GM12892 (cell line): ENCODE measurements at places on chromosomes 3 and 15.

- DNase-seq: no peak
Observed at GRCh38 chr3:195064300-195064931, 206.5 kb downstream of the XXYLT1 start.

GRCh38 chr3:35440826-35441225 lies 198.5 kb upstream of the ARPP21 start:
- no peak for DNase-seq

GRCh38 chr3:49747792-49748480 lies 24.2 kb upstream of the GMPPB start:
- DNase-seq: no peak

DNA sequence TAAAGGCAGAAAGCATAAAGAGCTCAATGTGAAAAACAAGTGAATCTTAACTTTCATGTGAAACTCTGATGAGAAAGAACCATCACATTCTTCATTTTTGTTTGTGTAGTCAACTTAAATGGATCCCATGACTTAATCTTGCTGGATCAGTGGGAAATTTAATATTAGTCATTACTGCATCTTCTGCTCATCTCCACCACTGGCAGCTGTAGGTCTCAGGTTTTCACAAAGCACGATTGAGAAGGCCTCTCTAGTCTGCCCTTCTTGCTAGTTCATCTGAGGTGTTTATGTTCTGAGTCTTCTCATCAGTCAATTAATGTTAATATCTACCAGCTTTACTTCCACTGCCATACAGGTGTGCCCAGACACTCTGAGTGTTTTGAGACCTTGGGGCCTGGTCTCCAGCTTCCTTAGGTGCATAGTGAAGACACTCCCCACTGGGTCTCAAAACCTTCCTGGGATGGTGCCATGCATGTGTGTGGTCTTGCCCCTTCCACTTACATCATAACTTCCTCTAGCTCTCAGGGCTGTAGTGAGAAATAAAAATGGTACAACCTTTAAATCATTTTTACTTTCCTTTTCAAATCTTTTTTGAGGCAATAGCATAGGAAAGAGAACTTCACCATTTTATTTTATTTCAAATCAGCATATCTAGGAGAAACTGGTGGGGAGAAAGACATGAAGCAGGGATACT lies 421.6 kb upstream of the CBLB start:
- no peak for DNase-seq

GRCh38 chr3:59540696-59541095 lies 490.9 kb upstream of the CFAP20DC start:
- DNase-seq: peak; percentile 4

DNA sequence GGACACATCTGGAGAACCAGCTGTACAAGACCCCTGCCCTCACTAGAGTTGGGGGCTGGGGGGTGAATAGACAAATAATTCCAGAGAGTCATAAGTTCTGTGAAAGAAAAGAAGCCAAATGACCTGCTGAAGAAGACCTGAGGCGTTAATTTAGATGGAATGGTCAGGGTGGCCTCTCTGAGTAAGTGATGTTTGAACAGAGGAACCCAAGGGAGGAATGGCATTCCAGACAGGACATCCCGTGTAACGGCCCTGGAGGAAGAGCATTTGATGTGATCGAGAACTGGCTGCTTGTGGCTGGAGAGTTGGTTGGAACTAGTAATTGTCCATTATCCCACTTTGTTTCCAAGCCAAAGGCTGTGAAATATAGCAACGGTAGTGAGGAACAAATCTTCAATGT lies 1.7 kb downstream of the NR2C2 start:
- DNase-seq: no peak

- DNase-seq: no peak
Observed at GRCh38 chr15:92661069-92661468, 5.5 kb upstream of the FAM174B start.

GRCh38 chr3:193863657-193864357 lies 270.8 kb downstream of the OPA1 start:
- no peak for DNase-seq

DNA sequence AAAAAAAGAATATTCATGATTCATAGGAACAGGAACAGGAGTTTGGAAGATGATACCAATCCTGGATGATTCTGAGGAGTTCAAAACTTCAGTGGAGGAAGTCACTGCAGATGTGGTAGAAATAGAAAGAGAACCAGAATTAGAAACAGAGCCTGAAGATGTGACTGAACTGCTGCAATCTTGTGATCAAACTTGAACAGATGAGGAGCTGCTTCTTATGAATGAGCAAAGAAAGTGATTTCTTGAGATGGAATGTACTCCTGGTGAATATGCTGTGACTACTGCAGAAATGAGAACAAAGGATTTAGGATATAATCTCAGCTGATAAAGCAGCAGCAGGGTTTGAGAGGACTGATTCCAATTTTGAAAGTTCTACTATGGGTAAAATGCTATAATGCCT lies 72.7 kb downstream of the GSK3B start:
- DNase-seq: no peak

DNA sequence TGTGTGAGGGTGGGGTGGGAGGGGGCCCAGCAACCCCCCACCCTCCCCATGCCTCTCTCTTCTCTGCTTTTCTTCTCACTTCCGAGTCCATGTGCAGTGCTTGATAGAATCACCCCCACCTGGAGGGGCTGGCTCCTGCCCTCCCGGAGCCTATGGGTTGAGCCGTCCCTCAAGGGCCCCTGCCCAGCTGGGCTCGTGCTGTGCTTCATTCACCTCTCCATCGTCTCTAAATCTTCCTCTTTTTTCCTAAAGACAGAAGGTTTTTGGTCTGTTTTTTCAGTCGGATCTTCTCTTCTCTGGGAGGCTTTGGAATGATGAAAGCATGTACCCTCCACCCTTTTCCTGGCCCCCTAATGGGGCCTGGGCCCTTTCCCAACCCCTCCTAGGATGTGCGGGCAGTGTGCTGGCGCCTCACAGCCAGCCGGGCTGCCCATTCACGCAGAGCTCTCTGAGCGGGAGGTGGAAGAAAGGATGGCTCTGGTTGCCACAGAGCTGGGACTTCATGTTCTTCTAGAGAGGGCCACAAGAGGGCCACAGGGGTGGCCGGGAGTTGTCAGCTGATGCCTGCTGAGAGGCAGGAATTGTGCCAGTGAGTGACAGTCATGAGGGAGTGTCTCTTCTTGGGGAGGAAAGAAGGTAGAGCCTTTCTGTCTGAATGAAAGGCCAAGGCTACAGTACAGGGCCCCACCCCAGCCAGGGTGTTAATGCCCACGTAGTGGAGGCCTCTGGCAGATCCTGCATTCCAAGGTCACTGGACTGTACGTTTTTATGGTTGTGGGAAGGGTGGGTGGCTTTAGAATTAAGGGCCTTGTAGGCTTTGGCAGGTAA lies 8.1 kb downstream of the FAM131A start:
- DNase-seq: peak; percentile 48

GRCh38 chr3:73215281-73215680 lies 153.8 kb downstream of the EBLN2 start:
- no peak for DNase-seq

- DNase-seq: no peak
Observed at GRCh38 chr3:72408983-72409779, 439.1 kb downstream of the SHQ1 start.

GRCh38 chr15:38196076-38196475 lies 56.6 kb upstream of the SPRED1 start:
- DNase-seq: no peak

DNA sequence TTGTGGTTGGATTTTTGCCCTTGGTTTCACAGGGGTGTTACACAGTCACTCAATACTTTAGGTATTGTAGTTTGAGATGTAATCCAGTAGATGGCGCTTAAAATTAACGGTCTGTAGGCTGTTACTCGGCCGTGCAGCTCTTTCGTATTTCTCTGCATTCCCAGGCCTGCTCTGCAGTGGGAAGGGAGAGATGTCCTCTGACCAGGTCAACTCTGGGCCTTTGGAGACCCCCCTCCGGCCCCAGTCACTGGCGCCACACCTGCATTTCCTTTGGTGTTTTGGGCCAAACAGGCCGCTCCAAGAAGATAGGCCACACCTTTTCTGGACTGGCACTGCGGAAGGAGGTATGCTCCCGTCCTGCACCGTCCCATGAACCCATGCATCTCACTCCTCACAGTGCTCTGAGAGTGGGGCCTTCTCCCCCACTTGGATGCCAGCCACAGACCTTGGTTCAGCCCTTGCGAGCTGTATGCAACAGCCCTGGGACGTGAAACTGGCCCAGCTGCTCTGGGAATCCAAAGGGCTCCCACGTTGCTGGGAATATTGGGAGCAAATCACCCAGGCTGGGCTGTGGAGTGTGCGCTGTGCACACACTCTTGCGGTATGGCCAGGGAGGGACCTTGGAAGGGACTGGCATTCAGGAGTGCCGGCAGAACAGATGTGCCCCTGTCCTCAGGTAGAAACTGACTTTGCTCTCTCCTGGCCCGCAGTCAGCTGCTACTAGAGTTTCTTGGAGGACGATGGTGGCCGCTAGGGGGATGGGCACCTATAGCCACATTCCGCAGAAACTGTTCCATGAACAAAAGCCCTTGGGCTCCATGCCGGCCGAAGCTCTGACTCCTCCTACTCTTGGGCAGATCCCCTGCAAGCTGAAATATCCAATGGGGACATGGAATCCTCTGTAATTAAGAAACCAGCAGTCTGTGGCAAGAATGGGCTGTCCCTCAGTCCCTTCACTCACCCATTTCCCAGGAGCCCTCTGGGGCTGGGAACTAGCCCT lies 410.5 kb upstream of the CADM2 start:
- DNase-seq: no peak

DNA sequence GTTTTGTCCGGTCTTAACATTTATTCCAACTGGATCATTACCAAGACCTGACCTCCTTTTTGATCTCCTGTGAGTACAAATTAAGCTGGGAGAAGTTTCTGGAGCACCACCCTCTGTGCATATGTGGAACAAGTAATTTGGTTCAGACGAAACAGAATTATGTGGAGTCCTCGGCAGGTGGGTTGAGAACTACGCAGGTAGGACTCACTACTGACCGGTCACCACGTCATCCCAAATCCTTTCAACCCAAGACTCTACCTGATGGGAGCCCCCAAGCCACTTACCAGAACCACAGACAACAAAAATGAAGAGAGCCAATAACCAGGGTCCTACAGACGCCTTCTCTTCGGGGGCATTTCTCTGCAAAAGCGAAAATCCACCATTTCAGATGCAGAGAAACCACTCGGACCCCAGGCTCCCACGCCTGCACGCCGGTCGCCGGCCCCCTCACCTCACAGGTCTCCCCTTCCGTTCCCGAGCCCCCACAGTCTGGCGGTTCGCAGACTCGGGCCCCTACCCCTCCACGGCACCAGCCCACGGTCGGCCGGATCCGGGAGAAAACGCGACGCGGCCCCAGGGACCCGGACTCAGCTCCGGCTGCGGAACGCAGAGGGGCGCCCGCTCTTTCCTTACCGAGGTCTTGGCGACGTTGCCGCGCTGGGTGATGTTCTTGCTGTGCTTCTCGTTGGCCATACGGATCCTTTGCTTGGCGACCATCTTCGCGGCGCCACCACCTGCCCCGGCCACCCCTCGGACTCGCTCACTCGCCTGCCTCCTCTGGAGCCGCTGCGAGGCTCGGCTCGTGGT lies 674 bp downstream of the SERP1 start:
- DNase-seq: peak; percentile 22

DNA sequence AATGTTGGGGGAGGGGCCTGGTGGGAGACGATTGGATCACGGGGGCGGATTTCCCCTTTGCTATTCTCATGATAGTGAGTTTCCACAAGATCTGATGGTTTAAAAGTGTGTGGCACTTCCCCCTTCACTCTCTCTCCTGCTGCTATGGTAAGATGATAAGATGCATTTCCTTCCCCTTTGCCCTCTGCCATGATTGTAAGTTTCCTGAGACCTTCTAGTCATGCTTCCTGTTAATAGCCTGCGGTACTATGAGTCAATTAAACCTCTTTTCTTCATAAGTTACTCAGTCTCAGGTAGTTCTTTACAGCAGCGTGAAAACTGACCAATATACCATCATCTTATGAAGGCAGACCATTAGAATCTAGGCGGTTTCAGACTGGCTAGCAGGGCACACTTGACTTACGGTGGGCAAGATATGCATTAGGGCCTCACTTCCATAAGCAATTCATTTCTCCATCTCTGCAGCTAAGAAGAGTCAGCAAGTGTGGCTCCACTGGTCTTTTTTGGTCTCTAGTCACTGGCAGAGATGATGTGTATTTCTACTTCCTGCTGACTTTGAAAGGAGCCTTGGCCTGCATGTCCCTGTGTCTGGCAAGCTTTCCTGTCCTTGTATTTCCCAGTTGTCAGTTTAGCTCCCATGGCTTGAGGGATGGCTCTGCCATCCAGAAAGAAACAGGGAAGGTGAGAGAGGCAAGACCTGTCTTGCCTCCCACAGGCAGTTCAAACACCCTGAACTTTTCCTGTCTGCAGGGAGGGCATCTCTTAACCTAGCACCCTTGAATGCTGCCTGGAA lies 109.0 kb upstream of the ADAMTS9 start:
- DNase-seq: no peak

- DNase-seq: no peak
Observed at GRCh38 chr15:96369351-96369750, 38.9 kb downstream of the NR2F2 start.

DNA sequence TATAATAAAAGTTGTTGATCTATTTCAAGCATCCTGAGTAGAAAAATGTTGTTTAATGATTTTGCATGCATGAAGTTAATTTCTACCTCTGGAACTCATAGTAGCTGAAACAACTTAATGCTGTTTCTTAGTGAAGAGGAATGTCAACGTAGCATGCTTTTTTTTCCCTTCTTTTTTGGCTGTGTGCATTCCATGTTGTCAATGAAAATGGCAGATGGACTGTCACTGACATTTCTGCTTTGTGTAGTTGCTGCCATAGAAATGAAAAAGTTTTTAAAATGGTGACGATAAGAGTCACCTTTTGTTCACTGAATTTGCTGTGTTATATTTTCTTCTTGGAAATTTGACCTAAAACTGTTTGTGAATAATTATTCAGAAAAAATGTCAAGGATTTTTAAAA lies 116.3 kb downstream of the CHL1 start:
- DNase-seq: no peak

DNA sequence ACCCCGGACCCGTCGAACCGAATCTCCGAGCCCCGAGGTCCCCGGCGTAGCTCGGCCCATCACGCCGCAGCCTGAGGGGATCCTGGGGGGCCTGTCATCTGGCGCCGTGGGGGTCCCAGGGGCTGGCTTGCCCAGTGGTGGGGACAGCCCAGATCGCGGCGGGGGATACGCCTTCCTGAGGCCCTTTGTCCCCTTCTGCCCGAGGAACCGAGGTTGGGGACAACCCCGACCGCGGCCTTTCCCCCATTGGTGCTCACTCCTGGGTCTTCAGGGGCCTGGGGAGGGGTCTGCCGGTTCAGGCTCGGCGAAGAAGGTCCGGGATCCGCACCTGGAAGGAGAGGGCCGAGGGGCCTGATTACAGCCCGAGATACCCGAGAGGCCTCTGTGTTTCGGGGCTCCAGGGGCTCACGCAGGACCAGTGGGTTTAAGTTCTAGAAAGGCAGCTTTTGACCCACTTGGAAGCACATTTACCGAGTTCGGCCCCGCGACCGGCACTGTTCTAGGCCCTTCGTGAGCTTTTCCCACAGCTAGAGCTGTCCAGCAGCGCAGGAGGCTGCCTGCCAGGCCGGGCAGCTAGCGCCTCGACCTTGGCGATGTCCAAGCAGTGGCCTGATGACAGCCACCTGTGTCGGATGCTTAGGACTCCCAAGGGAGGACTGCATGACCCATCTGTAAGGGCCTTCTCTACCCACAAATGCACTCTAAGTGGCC lies 504 bp downstream of the ABHD2 start:
- DNase-seq: peak; percentile 18

GRCh38 chr3:45553469-45553974 lies 41.0 kb upstream of the LIMD1 start:
- peak; percentile 34 for DNase-seq
